ENCODE measurements at places on chromosomes 4 and X.

DNA sequence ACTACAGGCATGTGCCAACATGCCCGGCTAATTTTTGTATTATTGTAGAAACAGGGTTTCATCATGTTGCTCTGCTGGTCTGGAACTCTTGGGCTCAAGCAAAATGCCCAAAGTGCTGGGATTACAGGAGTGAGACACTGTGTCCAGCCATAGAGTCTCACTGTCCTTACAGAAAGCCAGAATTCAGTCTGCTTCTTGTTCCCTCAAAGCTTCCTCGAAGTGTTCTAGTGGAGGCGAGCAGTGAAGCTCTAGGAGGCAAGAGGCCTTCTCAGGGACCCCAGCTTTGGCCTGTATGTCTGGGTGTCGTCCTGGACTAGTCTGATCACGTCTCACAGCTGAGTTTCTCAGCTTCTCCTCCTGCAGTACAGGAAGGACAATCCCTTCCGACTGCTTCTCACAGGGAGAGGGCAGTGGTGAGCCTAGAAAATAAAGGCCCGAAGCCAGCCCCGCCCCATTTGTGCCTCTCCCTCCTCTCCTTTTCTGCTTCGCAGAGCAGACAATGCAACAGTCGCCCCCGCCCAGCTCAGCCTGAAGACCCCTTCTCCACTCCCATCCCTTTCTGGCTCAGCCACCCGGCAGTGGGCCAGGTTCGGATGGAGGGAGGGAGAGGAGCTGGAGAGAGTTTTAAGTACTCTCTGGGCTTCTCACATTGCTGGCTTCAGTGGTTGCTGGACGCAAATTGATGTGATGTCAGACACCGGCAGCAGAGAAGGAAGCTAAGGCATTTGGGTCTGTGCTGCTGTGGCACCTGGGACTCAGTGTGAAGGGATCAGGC lies 11.1 kb upstream of the FAM3A start:
- peak; percentile 72 for DNase-seq

DNA sequence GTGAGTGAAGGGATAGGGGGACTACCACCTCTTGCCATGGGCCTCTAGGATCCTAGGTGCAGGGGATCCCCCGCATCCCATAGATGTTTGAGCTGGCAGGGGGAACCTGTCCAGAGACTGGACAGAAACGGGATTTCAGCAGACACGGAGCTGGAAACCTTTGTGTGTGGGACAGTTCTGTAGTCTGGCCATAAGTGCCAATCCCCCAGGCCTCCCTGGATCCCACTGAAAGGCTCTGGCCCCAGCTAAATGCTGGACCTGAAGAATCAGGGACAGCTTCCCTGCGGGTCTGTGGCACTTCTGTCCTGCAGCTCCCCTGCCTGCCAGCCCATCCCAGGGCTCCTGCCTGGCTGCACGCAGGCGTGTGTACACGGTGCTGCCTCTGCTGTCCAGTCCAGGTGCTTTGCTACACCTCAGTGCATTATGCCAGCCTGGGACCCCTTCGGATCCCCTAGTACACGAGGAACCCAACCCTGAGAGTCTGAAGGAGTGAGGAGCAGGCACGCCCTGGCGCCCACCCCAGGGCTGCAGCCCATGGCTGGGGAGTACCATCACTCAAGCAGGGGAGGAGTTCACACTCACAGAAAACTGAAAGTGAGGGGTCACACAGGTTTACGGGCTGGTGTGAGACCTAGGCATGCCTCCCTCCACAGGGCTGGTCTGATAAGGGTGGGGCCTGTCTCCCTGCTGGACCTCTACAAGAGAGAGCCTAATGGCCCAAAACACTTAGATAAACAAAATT lies 703.0 kb downstream of the ARAP2 start:
- no peak for DNase-seq

GRCh38 chr4:16264798-16265197 lies 38.5 kb upstream of the TAPT1 start:
- no peak for DNase-seq

DNA sequence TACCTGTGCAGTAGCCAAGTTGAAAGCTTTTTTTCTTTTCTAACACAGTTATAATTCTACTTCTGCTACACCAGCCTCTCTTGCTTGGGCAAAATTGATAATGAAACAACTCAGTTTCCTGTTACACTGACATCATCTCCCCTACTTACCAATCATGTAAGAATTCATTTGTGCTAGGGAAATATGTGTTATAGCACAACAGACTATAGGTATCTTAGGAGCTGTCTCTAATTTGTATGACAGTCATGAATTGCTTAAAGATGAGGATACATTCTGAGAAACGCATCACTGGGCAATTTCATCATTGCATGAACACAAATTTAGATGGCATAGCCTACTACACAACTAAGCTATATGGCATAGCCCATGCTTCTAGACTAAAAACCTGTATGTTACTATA lies 246.3 kb upstream of the ANKRD50 start:
- DNase-seq, result no peak

- DNase-seq, result no peak
Observed at GRCh38 chr4:148574502-148574901, 132.3 kb upstream of the NR3C2 start.

DNA sequence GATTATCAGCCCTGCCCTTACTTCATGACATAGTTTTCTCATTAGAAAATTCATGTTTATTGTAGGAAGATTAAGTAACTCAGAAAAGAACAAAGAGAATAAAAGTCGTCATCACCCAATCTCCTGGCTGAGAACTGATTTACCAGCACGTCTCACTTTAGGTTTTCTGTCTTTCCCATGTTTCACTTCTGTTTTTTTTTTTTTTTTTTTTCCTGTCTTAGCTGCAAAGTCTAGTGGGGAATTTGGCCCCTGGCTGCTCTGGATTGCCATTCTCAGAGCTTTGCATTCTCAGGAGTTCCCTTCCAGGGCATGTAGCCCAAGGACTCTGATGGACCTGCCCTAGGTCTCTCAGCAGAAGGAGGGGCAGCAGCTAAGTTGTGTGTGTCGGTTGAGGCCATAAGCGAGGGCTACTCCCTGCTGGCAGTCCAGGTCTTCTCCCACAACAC lies 57.8 kb downstream of the TMEM131L start:
- DNase-seq, result no peak

Data from breast epithelium (tissue), 4 donors.